ENCODE measurements at places on chromosomes 4 and X. TPM values are rescaled to one million over a fixed set of nuclear protein-coding genes. Genes with fewer than 3 reads are reported as not detected.

Gene EDA
- 1.3 TPM for total RNA-seq

Gene PABPC5
- 1.5 TPM for total RNA-seq

Gene ZFP42
- not detected for total RNA-seq

DNA sequence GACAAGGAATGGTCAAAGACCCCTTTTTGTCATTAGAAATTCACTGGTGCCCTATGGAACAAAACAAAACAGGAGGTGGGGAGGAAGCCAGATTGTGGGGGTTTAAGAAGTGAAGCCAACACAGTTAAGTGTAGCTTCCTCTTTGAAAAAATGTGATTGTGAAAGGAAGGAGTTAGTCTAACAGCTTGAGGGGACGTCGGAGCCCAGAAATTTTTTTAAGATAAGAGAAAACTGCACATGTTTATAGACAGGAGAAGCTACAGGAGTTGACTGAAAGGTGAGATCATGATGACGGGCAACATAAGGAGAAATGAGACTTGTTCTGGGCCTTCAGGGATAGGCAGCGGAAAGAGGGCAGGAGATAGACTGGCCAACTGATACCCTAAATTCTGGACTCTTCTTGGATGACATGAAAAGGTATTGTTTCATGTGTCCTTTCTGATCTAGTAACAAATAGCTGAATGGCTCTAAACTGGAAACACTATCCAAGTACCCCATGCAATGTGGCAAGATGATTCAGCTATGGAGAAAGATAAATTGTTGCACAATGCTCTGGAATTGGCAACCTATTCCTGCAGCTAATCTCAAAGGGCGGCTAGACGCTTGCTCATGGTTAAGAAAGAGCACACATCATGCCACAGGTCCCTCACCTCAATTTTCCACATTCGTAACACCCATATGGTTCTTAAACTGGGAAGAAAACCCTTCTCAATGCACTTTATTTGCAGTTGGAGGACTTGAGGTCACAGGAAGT lies 3.7 kb upstream of the HDAC8 start:
- no peak for DNase-seq

- no peak for DNase-seq
Measured at GRCh38 chrX:15973299-15973698, 118.7 kb upstream of the AP1S2 start.

- DNase-seq = no peak
Measured at GRCh38 chr4:8472689-8473197, 32.2 kb downstream of the TRMT44 start.

- no peak for DNase-seq
Measured at GRCh38 chr4:171644430-171645057, 168.7 kb upstream of the GALNTL6 start.

DNA sequence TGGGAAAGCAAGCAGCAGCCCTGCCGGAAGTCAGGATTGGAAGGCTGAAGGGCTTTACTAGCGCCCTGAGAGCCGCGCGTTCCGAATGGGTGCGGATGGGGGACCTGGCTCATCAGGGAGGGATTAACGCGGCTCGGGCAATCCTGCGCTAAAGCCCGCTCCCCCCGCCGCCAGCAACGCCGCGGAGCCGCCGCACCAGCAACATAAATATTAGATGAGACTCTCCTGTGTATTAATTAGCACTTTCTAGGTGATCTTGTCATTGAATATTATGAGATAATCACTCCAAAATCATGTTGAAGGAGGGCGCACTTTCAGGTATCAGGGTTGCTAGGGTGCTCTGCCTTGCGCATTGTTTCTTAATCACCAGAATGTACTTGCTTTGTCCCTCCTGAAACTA lies 357.2 kb upstream of the FAM241A start:
- no peak for DNase-seq

DNA sequence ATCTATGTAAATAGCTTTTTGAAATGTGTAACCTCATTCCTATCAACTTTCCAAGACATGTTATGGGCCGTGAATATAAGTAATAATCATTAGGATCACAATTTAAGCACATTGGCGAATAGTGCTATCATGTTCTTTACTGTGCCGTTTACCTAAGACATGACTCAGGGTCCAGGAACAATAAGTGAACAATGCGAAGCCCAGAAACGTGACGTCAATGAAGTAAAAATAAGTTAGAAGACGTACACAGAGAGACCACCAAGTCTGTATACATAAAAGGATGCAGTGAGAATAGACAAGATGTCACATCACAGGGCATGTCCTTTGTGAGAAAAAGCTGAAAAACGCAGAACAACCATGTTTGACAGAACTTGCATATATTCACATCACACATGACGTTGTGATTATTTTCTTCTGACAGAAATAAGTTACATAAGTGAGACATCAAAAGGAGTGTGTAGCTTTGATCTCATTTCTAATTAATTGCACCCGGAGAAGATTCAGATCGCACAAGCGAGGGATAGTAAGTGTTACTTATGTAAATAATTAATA lies 49.4 kb upstream of the FAT1 start:
- DNase-seq = no peak

DNA sequence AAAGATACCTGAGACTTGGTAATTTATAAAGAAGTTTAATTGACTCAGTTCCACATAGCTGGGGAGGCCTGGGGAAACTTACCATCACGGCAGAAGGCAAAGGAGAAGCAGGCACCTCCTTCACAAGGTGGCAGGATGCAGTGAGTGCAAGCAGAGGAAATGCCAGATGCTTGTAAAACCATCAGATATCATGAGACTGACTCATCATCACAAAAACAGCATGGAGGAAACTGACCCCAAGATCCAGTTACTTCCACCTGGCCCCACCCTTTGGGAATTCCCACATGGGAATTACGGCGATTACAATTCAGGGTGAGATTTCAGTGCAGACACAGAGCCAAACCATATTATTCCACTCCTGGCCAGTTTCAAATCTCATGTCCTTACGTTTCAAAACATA lies 514.7 kb upstream of the SPANXN1 start:
- no peak for DNase-seq
